ENCODE measurements at places on chromosomes 2 and 18. TPM values are rescaled to one million over a fixed set of nuclear protein-coding genes. Genes with fewer than 3 reads are reported as not detected.

DNA sequence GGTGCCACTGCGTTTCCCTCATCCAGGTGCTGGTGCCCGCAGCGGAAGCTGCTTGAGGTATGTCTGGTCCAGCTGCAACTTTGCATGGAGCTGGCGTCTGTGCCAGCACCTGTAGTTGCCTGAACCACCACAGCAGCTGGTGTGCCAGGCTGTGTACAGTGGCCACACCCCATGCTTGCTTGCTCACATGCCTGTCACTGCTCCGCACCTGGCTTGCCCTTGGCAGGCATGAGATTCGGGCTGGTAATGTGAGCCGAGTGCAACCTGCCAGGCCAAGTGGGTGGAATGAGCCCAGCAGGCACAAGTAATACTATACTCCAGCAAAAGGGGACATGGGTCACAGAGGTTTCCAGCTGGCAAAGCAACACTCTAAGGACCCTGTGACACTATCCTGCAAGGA lies 1123.3 kb upstream of the ACVR2A start:
- H3K36me3 ChIP-seq, result no peaks in the 10 kb centered on the region
- no peak overlapping the region for H3K4me3 ChIP-seq
- H3K27ac ChIP-seq, result no peak overlapping the region
- no peaks in the 10 kb centered on the region for H3K4me1 ChIP-seq
- H3K27me3 ChIP-seq, result no peaks in the 10 kb centered on the region

CAPN13 gene
- total RNA-seq, result not detected

AGXT gene
- not detected for total RNA-seq

GRCh38 chr2:52639692-52640091 lies 1127.9 kb upstream of the CHAC2 start:
- no peak overlapping the region for H3K27ac ChIP-seq
- no peaks in the 10 kb centered on the region for H3K36me3 ChIP-seq
- no peaks in the 10 kb centered on the region for H3K4me1 ChIP-seq
- H3K4me3 ChIP-seq, result no peak overlapping the region
- no peak for DNase-seq
- no peaks in the 10 kb centered on the region for H3K27me3 ChIP-seq

XIRP2 gene
- 42.8 TPM for total RNA-seq

DNA sequence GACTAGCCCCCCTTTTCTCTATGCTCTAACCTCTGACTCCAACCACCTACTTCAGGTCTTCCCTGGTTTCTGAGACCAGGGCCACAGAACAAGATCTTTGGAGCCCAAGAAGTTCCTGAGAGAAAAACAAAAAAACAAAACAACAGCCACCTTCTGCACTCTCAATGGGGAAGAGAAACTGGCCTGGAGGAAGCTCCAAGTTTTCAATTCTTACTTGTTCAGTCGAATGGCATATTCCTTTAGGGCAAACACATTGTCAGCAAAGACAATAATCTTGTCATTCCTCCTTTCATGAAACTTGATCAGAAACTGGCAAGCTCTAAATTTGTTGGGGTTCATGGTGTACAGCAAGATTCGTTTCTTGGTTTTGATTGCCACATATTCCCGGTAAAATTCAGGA lies 15.0 kb downstream of the ERCC3 start:
- H3K27ac ChIP-seq, result no peak overlapping the region
- no peaks in the 10 kb centered on the region for H3K27me3 ChIP-seq
- H3K4me3 ChIP-seq, result no peak overlapping the region
- peaks cover 83% of the 10 kb centered on the region for H3K36me3 ChIP-seq
- peak; percentile 28 for DNase-seq

DNA sequence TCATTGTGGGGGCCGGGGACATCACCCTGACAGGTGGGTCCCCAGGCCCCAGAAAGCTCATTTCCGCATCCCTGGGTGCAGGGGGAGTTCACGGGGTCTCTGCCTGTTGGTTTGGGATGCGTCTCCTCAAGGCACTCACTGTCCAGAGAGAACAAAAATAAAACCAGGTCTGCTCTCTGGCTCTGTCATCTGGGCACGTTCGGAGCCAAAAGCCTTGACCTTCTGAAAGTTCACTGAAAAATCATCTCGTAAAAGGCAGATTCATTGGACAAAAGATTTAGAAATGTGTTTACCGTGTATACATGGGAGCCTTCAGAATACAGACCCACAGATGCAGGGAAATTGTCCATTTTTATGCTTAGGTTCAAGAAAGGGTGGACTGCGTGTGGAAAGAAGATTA lies 26.6 kb downstream of the MLPH start:
- H3K27ac ChIP-seq, result peak overlapping the region; percentile 90
- DNase-seq, result no peak
- no peaks in the 10 kb centered on the region for H3K27me3 ChIP-seq
- no peaks in the 10 kb centered on the region for H3K36me3 ChIP-seq

DNA sequence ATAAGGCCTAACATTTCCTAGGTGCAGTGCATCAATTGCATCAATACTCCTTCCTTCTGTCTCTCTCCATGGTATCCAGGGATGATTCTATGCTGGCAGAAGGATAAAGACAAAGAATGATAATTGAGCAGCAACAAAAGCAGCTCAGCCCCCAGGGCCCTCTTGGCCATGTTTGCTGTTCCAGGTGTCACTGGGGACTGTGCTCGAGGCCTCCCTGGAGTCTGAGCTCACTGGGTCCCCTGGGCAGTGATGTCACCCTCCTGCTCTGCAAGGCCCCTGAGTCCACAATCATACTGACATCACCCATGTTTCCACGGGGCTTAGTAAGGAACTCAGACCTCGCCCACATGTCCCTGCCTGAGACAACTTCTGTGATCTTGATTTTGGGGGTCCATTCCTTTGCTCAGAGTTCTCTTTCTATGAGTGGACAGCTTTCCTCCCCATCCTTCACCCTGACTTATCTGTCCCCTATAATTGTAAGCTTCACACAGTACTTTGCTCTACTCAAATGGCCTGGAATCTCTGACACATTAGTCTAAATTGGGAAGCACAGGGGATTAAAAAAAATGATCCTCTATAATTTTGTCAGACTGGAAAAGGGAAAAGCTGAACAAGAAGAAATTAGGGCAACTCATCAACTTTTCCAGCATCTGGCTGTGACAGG lies 15.8 kb upstream of the EXOC6B start:
- no peaks in the 10 kb centered on the region for H3K27me3 ChIP-seq
- no peaks in the 10 kb centered on the region for H3K4me1 ChIP-seq
- H3K4me3 ChIP-seq, result no peak overlapping the region
- H3K27ac ChIP-seq, result no peak overlapping the region

Data from right atrium auricular region (tissue), 2 donors.